ENCODE measurements at places on chromosomes 3 and 15. TPM values are rescaled to one million over a fixed set of nuclear protein-coding genes. Genes with fewer than 3 reads are reported as not detected.

Gene LEKR1
- total RNA-seq, result 1.6 TPM

Gene CCDC33
- 0.10 TPM for total RNA-seq

DNA sequence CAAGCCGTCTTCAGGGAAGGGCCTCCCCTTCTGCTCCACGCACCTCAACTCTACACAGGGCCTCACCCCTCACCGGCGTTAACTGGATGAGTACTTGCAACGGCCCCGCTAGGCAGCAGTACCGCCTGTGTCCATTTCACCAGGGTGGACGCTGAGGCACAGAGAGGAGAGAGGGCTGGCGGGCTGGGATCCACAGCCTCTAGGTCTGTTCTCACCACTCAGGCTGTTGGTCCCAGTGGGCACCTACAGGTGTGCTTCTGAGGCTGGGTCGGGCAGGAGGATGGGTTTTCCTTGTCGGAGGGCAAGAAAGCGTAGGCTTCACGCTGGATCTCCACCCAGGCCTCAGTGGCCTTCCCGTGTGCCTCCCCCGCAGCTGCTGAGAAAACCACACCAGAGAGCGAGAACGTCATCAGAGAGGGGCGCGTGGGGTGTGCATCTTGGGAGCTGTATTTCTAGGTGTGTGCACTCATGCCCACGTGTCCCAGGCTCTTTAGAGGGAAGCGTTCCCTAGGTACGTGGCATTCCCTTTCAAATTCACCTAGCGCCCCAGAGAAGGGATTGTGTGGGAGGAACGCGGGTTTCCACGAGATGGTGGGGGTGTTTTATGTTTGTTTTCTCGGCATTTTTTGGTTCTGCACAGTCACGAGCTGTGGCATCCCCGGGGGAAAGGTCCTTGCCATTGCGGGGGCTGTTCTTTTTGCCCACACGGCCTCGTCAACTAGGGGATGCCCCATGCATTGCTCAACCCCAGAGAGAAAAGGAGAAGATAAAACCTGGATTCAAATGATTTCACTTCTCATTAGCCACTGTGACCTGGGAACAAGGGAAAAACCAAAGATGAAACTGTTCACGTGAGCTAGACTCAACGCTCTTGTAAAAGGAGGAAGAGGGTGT, 67.7 kb downstream of the MGLL start:
- no peak for DNase-seq

GRCh38 chr3:194395212-194395611, 3.9 kb downstream of the GP5 start:
- DNase-seq, result peak; percentile 49

DNA sequence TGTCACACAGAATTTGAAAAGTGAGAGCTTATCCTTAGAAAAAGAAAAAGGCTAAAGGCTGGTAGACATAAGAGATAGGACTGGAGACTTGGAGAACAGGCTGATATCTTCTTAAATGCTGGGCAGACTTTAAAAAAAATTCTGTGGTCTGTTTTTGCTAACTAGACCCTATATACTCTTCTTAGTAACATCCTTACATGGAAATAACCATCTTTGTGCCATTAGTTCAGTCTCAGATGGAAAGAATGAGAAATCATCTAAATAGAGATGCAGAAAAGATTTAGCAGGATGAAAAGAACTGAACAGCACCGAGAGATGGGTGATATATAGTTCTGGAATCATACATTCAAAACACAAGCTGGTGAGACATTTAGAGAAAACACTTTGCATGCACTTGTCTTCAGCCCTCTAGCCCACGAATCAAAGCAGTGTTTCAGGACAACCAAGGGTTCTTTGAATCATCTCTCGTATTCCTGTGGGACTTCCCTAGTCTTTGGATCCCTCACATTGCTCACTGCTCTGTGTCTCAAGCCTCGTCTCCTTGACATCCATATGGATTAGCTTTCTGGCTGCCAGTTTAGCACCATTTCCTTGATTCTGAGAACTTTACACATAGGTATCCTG, 93.0 kb upstream of the LYSMD4 start:
- no peak for DNase-seq

DNA sequence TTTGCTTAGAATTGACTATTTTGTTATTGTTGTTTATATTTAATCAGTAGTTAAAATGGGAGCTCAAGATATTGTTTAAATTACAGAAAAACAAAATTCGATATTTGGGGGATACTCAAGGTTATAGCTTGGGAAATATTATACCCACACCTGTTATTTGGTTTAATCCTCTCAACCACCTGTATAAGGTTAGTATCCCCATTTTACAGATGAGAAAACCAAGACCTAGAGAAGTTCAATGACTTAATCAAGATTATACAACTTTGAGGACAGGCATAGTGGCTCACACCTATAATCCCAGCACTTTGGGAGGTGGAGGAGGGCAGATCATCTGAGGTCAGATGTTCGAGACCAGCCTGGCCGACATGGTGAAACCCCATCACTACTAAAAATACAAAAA, 39.8 kb upstream of the CA12 start:
- no peak for DNase-seq

Data from colonic mucosa (tissue), 4 donors.